Activated effector memory CD4-positive, alpha-beta T cell treated with Interleukin-2 at 50 U/mL for 16 hours (primary cell): ENCODE measurements at places on chromosomes 2 and 18.

GRCh38 chr2:60406192-60406591, 147.3 kb downstream of the BCL11A start:
- no peak for DNase-seq

DNA sequence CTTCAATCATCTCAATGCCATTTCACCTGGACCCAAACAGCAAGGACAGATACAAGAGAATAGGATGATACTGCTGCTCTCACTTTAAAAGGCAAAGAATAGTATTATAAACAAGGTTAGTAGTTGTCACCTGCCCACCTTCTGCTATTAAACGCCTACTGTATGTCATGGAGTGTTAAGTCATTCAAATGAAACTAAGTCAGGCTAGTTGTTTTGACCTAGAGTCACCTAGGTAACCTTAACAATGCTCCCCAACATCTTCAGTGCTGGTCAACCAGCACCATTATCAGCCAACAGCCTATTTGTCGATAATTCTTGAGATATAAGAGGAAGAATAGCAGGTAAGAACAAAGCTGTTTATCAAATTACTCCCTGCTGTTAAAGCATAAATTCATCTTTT, 39.2 kb downstream of the TRIP12 start:
- no peak for DNase-seq

- peak; percentile 23 for DNase-seq
Measured at GRCh38 chr2:174682007-174682577, 82.2 kb downstream of the CHRNA1 start.

GRCh38 chr2:61554604-61555003, 16.4 kb upstream of the XPO1 start:
- no peak for DNase-seq

DNA sequence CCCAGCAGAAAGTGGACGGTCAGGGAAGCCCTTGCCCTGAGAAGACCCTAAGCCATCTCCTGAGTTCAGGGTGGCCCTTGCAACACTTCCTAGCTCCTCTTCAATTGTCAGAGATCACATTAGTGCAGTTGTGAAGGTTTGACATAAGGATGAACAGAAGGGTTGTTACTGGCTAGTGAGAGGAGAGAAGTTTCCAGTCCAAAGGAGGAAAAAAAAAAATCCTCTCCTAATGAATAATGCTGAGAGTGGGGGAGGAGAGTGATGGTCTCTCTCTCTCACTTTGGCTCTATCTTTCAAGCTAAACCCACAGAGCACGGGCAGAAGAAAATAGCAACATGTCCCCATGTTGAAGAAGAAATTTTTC, 819.9 kb downstream of the BCL11A start:
- DNase-seq: no peak
